ENCODE measurements at places on chromosomes 3 and 15. TPM values are rescaled to one million over a fixed set of nuclear protein-coding genes. Genes with fewer than 3 reads are reported as not detected.

DNA sequence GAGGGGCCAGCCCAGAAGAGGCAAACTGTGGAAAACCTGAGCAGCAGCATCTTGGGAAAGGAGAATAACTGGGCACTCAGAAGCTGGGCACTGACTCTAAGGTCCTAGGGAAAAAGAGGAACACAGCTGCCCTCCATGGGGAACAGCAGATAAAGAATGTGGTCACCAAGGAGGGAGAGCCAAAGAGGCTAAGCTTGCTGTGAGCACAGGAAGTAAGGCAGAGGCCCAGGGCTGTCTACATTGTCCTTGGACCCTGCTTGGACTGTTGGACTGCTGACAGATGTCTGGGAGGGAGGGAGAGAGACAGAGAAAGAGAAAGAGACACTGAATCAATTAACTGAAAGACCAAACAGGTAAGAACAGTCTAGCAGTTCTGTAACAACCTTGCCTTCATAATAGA lies 4.5 kb upstream of the MNS1 start:
- no peak for DNase-seq

ADGRG7 gene
- not detected for polyA plus RNA-seq

KIAA1143 gene
- 71.4 TPM for polyA plus RNA-seq

DNA sequence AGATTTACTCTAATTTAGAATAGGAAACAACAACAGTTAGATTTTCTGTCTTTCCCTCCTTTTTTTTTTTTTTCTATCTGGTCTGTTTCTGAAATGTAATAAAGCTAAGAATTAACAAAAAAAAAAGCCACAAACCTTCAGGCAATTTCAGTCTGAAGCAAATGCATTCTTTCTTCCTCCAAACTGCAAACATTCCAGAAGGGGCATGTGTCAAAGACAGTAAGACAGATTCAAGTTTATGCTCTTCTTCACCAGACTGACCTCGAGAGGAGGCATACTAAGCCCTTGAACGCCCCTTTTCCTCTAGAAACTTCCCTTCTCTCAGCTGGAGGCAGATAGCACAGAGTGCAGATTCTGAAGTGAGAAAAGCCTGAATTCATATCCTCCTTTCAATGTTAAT lies 654.6 kb upstream of the LMCD1 start:
- DNase-seq: no peak

WDR93 gene
- 2.3 TPM for polyA plus RNA-seq

GRCh38 chr3:171774521-171774920 lies 35.8 kb downstream of the PLD1 start:
- DNase-seq: no peak

GRCh38 chr15:92277776-92278175 lies 115.9 kb upstream of the ST8SIA2 start:
- DNase-seq: no peak
